ENCODE measurements at places on chromosomes 16 and 17.

DNA sequence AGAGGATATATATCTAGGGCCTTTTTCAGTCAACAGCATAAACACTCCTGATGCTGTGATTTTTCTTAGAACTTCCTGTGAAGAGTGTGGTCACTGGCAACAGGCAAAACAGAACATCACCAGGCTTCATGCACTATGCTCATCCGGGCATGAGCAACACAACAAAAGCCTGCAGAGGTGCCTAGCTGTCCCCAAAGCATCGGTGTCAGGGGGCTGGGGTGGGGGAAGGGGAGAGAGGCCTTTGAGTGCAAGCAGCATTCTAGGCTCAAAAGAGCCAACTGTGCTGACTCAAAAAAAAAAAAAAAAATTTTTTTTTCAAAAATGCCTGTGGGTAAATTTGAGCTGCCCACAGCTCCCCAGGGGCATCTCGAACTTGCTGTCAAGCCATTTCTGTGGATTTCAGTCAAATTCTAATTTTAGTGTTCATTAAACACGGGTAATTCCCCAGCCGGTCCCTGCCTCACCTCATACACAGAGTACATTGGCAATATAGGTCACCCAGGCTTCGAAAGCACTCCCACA lies 194.6 kb upstream of the DYNLRB2 start:
- DNase-seq, result no peak

DNA sequence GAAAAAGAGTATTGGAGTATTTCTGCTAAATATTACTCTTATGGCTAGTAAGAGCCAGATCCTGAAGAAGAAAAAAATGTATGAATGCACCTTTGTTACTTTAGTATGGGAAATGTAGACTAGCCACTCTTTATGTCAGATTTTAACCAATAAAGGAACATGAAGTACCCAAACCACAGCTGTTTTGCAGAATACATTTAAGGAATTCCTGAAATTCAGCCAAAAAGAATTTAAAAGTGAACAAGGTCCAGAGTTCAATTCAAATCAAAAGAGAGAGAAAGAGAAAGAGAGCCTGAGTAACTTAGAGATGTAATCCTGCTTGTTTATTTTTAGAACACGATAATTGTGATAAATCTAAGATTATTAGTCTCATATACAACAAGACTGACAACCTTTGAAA lies 1.2 kb downstream of the KCNJ16 start:
- DNase-seq, result no peak

DNA sequence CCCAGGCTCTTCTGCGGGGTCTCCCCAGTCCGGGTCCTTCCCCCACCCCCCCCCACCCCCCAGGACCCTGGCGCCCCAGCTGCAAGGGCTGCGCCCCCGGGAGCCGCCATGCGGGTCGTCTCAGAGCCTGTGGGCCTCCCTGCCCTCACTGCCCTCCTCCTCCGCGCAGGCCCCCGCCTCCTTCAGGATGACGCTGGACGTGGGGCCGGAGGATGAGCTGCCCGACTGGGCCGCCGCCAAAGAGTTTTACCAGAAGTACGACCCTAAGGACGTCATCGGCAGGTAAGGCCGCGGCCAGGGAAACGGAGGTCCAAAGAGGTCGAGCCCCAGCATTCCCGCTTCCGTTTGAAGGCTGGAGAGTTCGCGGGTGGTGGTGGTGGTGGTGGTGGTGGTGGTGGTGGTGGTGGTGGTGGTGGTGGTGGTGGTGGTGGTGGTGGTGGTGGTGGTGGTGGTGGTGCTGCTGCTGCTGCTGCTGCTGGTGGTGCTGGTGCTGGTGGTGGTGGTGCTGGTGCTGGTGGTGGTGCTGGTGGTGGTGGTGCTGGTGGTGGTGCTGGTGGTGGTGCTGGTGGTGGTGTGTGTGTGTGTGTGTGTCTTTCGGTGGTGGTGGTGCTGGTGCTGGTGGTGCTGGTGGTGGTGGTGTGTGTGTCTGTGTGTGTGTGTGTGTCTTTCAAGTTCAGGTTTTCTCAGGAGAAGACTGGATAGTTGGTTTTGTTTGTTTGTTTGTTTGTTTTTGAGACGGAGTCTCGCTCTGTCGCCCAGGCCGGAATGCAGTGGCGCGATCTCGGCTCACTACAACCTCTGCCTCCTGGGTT lies 615 bp downstream of the PHKG2 start:
- DNase-seq, result no peak

- no peak for DNase-seq
Observed at GRCh38 chr16:56983211-56983751, 6.1 kb upstream of the NLRC5 start.

DNA sequence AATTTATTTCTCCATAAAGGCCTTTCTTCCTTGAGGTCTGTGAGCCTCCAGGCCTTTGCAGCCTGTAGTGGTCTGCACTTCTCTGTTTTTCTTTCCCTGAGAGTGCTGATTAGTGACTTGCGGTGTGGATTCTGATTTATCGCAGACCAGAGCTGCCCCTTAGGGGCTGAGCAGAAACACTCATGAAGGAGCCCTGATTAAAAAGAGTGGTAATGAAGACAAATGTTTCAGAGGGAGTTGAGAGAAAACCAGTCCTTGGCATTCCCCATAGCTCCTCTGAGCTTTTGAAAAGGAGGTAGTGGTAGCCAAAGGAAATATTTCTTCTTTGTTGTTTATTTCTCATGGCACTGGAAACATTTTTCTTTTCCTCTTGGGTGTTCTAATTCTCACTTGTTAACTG lies 268.1 kb upstream of the TBX2 start:
- DNase-seq, result no peak

GRCh38 chr16:84143784-84144199 lies 1.2 kb downstream of the HSDL1 start:
- no peak for DNase-seq

GRCh38 chr16:55470533-55471371 lies 8.2 kb upstream of the MMP2 start:
- DNase-seq, result no peak

GRCh38 chr17:78075545-78075944 lies 53.0 kb downstream of the TMC6 start:
- DNase-seq, result no peak

DNA sequence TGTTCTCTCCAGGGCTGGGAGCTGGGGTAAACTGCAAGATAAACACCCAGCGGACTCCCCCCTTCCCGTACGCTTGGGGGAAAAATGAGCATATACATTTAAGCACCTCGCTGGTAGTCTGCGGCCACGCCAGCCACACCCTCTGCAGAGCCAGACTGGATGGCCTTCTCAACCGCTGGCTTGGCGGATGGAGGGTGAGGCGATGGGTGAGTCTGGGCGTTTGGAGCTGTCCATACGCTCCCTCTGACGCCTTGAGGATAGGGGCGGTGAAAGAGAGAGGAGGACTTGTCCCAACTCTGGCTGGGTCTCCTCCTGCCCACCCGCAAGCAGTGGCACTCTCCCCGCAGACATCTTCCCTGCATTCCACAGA lies 1.0 kb downstream of the ITGA3 start:
- no peak for DNase-seq

- no peak for DNase-seq
Observed at GRCh38 chr16:54783226-54783625, 147.4 kb upstream of the IRX5 start.

- no peak for DNase-seq
Observed at GRCh38 chr17:18977021-18977420, 25.1 kb downstream of the SLC5A10 start.

GRCh38 chr17:72351884-72352346 lies 231.1 kb downstream of the SOX9 start:
- DNase-seq, result no peak

DNA sequence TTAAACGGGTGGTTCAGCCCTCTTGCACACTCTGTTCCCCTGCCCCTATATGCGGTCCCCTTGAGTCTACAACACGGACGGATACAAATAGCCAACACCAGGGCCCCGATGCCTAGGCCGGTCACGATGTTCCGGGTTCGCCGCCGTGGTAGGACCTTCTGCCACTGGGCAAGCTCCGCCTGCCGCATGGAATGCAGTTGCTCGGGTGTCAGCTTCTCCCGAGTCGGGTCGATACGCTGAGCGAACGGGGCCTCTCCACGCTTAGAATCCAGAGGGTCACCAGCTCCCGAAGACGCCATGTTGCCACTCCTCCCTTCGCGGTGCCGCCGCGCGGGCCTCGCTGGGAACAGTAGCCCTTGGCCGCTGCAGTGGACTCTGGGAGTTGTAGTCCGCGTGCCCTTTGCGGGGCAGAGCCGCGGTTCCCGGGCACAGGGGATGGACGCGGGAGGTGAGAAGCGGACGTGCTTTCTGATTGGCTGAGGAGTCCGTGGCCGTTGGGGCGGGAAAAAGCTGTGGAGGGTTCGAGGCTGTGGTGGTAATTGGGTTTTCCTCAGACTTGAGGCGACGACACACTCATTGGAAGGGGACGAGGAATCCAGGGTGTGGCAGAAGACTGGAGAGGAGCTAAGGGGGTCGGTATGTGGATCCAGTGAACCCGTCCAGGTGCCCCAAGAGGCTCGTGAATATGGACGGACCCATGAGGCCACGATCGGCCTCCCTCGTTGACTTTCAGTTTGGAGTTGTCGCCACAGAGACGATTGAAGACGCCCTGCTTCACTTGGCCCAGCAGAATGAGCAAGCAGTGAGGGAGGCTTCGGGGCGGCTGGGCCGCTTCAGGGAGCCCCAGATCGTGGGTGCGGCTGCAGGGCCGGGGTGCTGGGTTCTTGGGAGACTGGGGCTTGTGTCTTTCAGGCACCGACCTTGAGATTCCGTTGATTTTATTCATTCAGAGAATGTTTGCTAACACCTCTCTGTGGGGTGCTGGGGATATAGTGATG lies at the start of the genes CNTD1 and COA3:
TSS of gene CNTD1 (plus strand) at position 479 of the 998 bp plus-strand sequence. CDS start at position 686, 207 bp downstream.
TSS of gene COA3 (minus strand) at position 322 of the 998 bp plus-strand sequence. CDS start at position 299, 23 bp downstream.
- DNase-seq, result peak; percentile 43
